ENCODE measurements at places on chromosomes 5 and 9. TPM values are rescaled to one million over a fixed set of nuclear protein-coding genes. Genes with fewer than 3 reads are reported as not detected.
A peak's percentile ranks its signal among the peaks of the same experiment; 100 is the strongest.

MSANTD3 gene
- polyA plus RNA-seq: 33.8 TPM

SAXO1 gene
- polyA plus RNA-seq: 0.04 TPM

IFNK gene
- polyA plus RNA-seq: 0.36 TPM

- peak overlapping the region; percentile 96 for H3K27ac ChIP-seq
- DNase-seq: peak; percentile 8
- H3K4me3 ChIP-seq: peak overlapping the region; percentile 57
- H3K27me3 ChIP-seq: no peaks in the 10 kb centered on the region
- peaks cover 47% of the 10 kb centered on the region for H3K4me1 ChIP-seq
Measured at GRCh38 chr9:70260007-70260443, 1.2 kb downstream of the SMC5 start.

GRCh38 chr9:37639109-37639762 is 11.5 kb upstream of the FRMPD1 start:
- H3K4me1 ChIP-seq: no peaks in the 10 kb centered on the region
- peaks cover 23% of the 10 kb centered on the region for H3K27me3 ChIP-seq
- no peak overlapping the region for H3K4me3 ChIP-seq
- no peaks in the 10 kb centered on the region for H3K36me3 ChIP-seq
- DNase-seq: no peak

GRCh38 chr9:99051406-99051805 is 53.5 kb upstream of the TGFBR1 start:
- DNase-seq: no peak
- H3K27me3 ChIP-seq: no peaks in the 10 kb centered on the region
- H3K4me1 ChIP-seq: peaks cover 23% of the 10 kb centered on the region
- H3K4me3 ChIP-seq: no peak overlapping the region

GRCh38 chr5:67677422-67677970 is 480.9 kb upstream of the CD180 start:
- no peaks in the 10 kb centered on the region for H3K36me3 ChIP-seq
- no peak overlapping the region for H3K27ac ChIP-seq
- peaks cover 5% of the 10 kb centered on the region for H3K4me1 ChIP-seq
- H3K4me3 ChIP-seq: no peak overlapping the region
- no peak for DNase-seq

- DNase-seq: peak; percentile 60
- no peaks in the 10 kb centered on the region for H3K36me3 ChIP-seq
- no peak overlapping the region for H3K27ac ChIP-seq
- no peak overlapping the region for H3K4me3 ChIP-seq
- no peaks in the 10 kb centered on the region for H3K27me3 ChIP-seq
Measured at GRCh38 chr5:68007451-68007850, 208.1 kb upstream of the PIK3R1 start.

GRCh38 chr9:137745541-137745991 is 126.8 kb downstream of the EHMT1 start:
- no peak overlapping the region for H3K4me3 ChIP-seq
- H3K4me1 ChIP-seq: no peaks in the 10 kb centered on the region
- H3K27me3 ChIP-seq: no peaks in the 10 kb centered on the region
- H3K36me3 ChIP-seq: no peaks in the 10 kb centered on the region

DNA sequence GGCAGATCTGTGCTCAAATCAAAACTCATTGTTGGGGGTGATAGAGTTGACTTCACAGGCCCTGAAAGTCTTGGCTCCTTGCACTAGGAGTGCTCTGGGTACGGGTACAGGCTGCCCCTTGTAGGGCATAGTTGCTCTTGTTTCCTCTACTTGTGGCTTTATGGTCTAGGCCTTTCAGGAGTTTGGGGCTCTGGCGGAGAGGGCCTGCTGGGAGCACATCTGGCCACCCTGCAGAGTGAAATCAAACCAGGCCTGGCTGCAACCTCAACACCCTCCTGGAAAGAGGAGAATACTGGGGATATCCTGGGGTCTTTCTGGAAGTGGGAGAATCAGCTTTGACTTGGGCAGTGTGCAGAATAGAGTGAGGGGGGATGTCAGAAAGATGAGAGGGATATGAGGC is 1.5 kb downstream of the TGFBI start:
- DNase-seq: no peak
- H3K27me3 ChIP-seq: peaks cover 7% of the 10 kb centered on the region
- no peaks in the 10 kb centered on the region for H3K36me3 ChIP-seq
- no peak overlapping the region for H3K27ac ChIP-seq
- H3K4me3 ChIP-seq: no peak overlapping the region
- H3K4me1 ChIP-seq: peaks cover 32% of the 10 kb centered on the region

Measured in hepatocyte (in vitro differentiated cells).